Hypothalamus (tissue), 51 donors: ENCODE measurements at places on chromosomes 5 and 9.
A peak's percentile ranks its signal among the peaks of the same experiment; 100 is the strongest.

- no peak for DNase-seq
Observed at GRCh38 chr5:116645627-116646026, 71.0 kb upstream of the SEMA6A start.

DNA sequence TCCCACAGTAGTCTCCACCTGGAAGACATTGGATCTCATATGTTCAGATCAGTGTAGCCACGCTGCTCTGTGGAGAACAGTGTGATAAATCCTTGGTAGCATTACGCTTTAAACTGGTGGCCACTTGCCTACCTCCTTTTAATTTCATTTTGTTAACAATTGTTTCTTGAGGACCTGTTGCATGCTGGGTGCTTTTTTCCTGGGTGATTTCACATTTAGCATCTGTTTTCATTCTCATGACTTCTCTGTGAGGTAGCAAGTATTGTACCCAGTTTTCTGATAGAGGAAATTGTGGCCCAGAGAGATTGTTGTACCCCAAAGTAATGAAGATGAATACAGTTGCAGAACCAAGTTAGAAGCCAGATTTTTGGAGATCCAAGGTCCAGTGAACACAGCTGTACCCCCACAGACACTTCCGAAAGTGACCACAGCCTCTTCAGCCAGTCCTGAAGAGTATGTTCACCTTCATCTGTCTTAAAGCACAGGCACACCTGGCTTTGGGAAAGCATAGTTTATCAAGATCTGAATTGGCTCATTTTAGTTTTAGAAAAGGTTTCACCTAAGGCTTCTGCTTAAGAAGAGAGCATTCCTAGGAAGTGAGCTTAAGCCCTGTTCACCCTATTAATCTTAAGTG is 75.2 kb downstream of the F2RL2 start:
- no peak for DNase-seq

GRCh38 chr5:8848366-8848765 is 697.5 kb downstream of the SEMA5A start:
- DNase-seq = no peak

DNA sequence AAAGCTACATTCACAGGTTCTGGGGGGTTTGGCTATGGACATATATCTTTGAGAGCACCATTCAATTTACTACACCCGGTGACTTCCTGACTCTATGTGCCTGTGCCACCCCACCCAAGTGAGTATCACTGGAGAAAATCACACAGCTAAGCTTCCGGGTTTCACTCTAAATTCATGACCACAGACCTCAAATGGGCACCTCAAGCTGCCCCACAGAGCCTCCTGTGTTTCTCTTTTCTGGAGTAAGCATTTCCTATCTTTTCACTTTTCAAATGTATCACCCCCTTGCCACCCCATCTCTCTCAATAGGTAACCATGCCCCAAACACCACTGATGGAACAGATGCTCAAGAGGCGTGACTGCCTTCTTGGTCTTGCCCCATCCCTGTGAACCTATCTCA is 49.2 kb upstream of the NEK6 start:
- DNase-seq = no peak

GRCh38 chr9:69985971-69986370 is 57.7 kb upstream of the MAMDC2 start:
- DNase-seq = no peak

DNA sequence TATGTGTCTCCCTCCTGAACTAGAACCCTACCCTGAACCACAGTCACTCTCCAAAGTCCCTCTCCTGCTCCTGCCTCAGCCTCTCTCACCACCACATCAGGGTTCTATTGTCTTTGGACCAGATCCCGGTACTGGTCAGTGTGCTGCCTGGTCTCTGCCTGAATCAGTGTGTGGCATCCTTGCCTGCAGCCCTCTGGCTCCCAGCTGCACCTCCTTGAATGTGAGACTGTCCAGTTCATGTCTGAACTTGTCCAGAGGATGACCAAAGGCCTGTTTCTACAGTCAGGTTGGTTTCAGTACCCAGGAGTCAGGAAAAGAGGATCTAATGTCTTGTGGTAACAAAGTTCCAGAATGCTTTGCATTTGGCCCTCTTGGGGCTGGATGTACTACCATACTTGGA is 76.8 kb upstream of the RANBP3L start:
- no peak for DNase-seq

GRCh38 chr5:124740991-124741583 is 5.4 kb downstream of the ZNF608 start:
- no peak for DNase-seq

DNA sequence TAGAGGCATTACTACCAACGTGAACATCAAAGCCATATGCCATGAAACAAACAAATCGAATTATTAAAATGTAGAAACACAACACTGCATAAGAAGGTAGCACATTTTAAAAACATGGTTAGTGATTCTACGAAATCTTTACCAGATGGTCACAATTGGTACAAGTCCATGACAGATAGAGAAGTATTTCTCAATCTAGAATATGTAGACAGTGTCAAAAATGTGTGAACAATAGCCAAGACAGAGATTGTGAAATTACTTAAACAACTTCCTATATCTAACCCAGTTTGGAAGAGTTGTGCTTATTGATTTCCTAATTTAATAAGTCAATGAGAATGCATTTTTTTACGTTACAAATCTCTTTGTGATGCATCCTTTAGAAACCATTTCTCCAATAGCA is 1121.6 kb downstream of the MAT2B start:
- DNase-seq = no peak

DNA sequence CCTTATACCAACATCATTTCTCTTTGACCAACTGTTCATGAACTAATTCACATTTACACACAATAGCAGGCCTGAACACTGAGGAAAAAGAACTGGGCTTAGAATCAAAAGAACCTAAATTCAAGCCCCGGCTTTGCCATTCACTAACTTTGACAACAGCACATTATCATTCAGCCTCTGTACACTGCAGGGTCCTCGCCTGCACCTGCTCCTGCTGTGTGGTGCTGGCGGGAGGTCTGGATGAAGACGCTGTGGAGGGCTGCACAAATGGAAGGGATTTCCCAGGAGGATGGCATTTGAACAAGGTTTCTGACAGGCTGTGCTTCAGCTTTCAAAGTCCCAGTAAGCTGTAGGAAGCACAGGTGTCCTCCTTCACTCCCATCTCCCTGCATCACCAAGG is 151.2 kb downstream of the ZDHHC21 start:
- no peak for DNase-seq

DNA sequence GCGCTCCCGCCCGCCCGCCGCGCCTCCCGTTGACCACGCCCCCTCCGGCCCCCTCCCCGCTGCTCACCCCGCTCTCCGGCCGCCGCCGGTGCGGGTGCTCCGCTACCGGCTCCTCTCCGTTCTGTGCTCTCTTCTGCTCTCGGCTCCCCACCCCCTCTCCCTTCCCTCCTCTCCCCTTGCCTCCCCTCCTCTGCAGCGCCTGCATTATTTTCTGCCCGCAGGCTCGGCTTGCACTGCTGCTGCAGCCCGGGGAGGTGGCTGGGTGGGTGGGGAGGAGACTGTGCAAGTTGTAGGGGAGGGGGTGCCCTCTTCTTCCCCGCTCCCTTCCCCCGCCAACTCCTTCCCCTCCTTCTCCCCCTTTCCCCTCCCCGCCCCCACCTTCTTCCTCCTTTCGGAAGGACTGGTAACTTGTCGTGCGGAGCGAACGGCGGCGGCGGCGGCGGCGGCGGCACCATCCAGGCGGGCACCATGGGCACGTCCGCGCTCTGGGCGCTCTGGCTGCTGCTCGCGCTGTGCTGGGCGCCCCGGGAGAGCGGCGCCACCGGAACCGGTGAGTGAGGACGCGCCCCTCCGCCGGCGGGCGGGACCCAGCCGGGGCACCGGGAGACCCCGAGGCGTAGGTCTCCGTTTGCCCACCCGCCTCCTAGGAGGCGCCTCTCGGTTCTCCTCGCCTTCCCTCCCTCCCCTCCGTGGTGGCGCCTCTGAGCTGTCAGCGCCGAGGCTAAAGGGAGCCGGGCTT is at the start of gene VLDLR:
Gene VLDLR (plus strand): TSS at position 66 of the 739 bp plus-strand sequence. CDS start 403 bp downstream, at position 469.
- peak; percentile 67 for DNase-seq

GRCh38 chr9:8265281-8265680 is 465.7 kb upstream of the DMAC1 start:
- no peak for DNase-seq

- no peak for DNase-seq
Observed at GRCh38 chr5:150573867-150574817, 66.2 kb downstream of the NDST1 start.

DNA sequence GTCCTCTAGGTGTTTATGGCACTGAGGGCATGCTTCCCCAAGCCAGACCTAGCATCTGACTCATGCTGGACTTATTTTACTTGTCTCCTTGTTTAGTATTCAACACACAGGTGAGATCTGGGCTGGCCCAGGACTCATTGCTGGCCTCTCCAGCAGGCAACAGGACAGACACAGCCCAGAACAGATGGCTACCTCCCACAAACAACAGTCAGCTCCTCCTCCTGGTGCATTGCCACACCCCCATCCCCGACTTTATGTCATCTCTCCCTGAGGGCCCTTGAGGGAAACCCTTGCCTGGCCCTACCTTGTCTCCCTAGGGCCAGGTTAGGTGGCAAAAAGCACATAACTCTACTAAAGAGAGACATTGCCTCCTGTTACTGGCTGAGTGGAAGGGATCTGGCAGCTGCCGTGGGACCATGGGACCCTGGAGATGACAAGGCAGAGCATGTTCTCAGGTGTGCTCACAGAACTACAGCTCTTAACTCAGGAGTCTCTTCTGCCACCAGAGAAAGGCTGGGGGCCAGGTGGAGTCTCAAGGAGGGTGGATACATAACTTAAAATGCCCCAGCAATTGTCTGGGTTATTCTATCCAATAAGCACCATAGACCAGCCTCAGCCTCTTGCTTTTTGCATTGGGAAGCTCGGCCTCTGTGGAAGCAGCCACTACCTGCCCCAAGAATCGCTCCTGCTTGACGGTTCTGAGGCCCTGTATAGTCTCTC is 2.3 kb downstream of the ACSL6 start:
- no peak for DNase-seq
